ENCODE measurements at places on chromosomes 3 and 15. TPM values are rescaled to one million over a fixed set of nuclear protein-coding genes. Genes with fewer than 3 reads are reported as not detected.

DNA sequence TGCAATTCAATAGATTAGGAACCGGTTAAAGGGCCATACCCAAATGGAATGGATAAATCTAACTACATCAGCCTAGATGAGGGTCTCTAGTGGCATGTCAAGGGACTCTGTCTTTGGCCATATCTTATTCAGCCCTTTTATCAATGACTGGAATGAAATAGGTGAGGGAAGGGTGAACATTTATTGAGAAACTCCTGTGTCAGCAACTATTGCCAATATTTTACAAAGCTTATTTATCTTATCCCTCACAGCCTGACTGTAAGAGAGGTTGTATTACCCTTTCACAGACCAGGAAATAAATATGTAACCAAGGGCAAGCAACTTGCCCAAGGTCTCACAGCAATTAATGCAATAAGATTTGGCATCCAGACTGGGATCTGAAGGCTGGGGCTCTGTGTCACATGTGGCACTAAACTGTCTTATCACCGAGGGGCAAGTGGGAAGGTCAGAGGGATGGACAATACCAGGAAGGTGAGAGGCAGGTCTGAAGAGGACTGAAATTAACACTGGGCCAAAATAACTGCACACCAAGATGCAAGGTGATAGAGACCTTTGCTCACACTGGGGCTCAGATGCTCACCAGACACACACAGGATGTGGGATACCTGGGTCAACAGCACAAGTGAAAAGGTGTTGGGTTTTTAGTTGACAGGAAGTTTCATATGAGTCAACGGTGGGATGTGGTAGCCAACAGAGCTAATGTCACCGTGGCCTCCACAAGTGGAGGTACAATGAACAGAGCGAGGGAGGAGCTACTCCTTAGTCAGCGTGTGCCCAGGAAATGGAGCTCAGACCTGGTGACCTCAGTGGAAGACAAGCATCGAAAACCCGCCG, 261.3 kb downstream of the RPLP1 start:
- DNase-seq, result no peak

SLC27A2 gene
- 6.8 TPM for total RNA-seq

DNA sequence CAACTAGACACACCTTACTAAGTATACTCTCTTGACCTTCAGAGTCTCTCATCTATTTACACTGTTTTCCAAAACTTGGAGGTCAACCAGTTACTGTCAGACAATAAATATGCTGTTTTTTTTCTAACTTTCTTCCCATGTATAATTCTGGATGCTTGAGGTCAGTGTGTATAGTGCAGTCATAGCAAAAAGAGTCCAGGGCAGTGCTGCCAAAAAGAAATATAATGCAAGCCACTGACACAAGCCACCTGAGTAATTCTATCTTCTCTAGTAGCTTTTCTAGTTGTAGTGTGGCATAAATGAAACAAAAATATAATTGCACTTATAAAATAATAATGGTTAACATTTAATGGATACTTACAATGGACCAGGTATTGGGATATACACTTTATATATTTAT, 21.6 kb downstream of the GADL1 start:
- no peak for DNase-seq

DNA sequence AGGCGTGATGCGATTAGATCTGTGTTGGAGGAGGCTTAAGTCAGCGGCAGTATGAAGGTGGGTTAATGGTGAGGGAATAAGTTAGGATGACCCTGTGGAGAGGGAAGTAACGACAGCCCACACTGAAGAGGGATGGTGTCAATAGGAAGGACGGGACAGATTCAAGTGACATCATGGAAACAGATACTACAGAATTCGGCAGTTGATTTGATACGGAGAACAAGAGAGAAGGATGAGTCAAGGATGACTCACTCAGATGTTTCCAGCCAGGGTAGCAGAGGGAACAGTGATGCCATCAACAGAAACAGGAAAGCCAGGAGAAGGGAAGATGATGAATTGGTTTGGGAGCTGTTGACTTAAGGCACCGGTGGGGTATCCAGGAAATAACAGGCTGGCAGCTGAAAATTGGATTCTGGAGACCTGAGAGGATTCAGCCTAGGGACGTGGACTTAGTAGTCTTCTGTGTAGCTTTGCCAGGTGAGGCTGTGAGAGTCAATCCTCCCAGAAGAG, 38.0 kb downstream of the SHC4 start:
- DNase-seq, result no peak

GRCh38 chr15:39172380-39173281, 408.2 kb upstream of the THBS1 start:
- no peak for DNase-seq

PLSCR2 gene
- total RNA-seq, result 2.7 TPM

TRAK1 gene
- total RNA-seq, result 32.0 TPM

CAPN3 gene
- total RNA-seq, result 0.63 TPM

DNA sequence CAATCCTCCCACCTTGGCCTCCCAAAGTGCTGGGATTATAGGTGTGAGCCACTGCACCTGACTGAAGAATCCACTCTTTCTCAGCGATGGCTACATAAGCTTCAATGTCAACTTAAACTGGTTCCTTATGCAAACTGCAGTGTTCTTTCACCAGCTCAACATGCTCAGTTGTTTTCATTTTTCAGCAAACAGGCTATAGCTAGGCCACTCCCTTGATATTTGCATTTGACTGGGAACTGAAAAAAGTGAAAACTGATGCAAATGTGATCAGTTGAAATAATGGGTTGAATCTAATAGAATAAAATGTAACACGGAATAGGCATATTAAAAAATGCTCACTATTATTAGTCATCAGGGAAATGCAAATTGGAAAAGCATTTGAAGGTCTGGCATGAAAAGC, 74.2 kb upstream of the GCNT3 start:
- no peak for DNase-seq

GOLGA8O gene
- total RNA-seq, result not detected

SPINK8 gene
- total RNA-seq, result not detected

DNA sequence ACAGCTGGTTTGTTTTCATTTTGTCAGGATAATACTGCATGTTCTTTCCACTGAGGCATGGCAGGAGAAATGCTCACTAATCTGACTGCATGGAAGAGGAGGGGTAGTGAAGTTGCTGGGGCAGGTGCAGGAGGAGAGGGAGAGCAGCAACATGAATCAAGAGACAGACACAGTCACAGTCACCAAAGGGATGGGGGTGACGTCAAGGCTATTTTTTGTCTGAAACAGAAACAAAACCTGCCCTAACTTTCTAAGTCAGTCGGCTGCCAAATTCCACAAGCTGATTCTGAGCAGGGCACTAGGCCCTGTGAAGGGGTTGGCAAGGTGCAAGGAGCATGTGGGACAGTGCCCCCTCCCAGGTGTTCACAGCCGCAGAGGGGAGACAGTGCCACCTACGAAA, 186.6 kb upstream of the NSMCE3 start:
- no peak for DNase-seq
